Hematopoietic multipotent progenitor cell treated with erythropoietin and hydrocortisone succinate and interleukin-3 and kit ligand, for 17 days (in vitro differentiated cells): ENCODE measurements at places on chromosomes 1 and 21.

- no peak for DNase-seq
Observed at GRCh38 chr1:119808491-119808890, 2.8 kb downstream of the REG4 start.

DNA sequence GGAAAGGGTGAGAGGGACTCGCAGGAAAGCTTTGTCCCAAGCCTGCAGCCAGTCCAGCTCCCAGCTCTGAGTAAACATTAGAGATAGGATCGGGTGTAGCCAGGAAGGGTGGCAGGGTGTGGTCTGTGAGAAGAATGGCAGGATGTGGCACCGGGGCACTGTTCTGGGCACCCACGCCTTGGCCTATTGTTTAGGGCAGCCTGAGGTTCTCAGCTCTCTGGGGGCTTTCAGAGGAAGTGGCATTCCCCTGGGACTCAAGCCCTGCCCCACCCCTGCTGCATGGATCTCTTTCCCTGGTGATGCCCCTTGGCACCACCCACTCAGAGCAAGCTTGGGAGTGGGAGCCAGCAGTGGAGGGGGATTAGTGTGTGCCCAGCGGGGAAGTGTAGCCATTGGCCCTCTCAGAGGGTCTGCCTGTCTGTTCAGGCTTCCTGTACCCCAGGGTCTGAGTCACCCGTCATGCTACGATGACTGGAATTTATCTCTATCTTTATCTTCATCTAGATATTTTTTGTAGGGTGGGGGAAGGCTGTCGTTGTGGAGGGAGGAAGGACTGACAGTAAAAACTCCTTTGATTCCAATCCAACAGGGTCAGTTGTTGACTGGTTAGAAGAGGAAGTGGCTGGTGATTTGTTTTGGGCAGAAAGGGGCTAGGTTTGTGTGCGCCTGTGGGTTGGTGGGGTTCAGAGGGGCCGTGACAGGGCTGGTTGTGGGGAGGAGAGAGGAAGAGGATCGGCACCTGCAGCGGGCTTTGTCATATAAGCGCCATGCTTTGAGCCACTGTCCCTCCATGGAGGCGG lies 31.6 kb downstream of the SOX13 start:
- DNase-seq = no peak

DNA sequence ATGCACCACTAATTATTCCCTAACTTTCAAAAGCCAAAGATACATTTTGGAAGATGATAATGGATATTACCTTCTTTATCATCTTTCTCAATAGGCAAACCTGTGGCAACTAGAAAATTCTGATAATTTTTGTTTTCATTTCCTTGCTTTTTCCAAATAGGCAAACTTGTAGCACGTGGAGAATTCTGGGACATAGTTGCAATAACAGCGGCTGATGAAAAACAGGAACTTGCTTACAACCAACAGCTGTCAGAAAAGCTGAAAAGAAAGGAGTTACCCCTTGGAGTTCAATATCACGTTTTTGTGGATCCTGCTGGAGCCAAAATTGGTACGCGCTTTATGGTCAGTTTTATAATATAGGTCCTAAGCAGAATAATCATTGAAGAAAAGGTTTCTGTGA lies 1.5 kb downstream of the FPGT start:
- DNase-seq = peak; percentile 19

DNA sequence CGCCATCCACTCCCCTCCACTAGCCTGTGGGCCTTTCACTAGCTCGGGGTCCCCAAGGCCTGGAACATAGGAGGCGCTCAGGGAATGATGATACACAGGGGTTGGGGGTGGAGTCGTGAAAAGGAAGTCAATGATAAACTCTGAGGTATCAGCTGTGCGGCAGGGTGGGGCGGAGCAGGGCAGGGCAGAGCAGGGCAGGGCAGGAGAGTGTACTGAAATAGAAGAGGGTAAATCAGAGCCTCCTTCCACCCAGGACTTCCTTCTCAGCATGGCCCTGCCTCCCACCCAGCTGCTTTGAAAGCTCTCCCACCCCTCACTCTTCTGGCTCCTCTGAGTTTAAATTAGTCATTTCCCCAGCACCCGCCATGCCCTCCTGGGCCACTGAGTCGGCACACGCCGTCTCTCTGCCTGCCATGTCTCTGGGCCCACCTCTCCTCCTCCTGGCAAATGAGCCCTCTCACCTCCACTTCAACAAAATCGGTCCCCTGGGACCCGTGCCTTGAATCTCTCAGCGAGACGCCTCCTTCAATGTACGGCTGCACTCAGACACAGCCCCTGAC lies 16.9 kb downstream of the CAPZB start:
- DNase-seq = no peak

DNA sequence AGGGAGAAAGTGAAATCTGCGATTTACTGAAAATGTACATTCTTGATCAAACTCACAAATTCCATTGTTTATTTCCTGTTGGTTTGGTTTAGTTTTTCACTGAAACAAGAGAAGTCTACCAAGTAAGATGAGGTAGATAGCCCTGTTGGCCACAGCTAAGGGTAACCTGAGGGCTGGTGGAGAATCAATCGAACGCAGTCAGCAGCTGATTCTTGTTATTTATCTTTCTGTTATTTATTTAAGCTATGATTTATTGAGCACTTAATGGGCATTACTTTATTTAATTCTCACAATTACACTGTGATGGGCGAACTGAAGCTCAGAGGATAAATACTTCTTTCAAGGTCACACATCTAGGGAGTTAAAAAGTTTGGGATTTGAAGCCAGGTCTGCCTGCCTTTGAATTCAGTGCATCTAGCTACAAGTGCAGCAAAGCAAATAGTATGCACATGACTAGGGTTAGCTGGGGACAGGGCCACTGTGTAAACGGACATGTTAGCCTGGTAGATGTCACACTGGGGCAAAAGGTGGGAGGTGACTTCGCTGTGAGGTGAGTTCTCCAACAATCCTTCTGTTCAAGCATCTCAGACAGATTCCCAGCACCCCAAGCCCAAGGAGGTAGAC lies 106.5 kb upstream of the GADD45A start:
- DNase-seq = no peak

- no peak for DNase-seq
Observed at GRCh38 chr1:224343679-224344078, 13.0 kb upstream of the CNIH4 start.

DNA sequence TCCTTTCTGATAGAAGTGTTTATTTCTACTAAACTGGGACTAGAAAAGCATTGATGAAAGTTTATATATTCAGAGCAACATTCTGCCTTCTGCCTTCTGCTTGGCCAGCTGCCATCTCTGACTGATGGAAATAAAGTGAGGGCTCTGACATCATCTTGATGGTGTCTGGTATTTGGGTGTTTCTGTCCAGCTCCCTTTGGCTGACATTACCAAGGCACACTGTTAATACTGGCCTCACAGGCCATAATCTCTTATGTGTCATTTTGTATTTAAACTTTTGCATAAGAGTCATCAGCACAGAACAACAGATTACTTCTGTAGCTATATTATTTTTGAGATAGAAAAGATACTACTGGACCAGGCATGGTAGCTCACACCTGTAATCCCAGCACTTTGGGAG lies 216.9 kb downstream of the RYR2 start:
- DNase-seq = no peak

DNA sequence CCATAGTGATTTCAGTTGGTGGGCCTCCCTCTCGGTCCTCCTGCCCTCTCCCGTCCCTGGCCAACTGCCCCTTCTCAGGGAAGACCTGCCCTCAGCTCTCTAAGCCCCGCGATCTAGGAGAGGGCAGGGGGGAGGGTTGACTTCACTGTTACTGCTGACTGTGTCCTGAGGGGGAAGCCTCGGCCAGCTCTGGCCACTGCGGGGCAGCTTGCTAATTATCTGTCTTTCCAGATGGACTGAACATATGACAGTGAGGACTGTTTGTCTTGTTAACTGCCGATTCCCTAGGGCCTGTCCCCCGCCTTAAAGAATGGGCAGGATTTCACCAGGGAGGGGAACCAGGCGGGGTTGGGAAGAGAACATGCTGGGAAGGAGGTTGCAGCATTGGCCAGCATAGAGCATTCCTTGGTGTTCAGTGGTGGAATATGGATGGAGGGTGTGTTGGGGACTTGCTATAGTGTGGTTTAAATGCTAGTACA lies 22.9 kb downstream of the NIPAL3 start:
- no peak for DNase-seq

DNA sequence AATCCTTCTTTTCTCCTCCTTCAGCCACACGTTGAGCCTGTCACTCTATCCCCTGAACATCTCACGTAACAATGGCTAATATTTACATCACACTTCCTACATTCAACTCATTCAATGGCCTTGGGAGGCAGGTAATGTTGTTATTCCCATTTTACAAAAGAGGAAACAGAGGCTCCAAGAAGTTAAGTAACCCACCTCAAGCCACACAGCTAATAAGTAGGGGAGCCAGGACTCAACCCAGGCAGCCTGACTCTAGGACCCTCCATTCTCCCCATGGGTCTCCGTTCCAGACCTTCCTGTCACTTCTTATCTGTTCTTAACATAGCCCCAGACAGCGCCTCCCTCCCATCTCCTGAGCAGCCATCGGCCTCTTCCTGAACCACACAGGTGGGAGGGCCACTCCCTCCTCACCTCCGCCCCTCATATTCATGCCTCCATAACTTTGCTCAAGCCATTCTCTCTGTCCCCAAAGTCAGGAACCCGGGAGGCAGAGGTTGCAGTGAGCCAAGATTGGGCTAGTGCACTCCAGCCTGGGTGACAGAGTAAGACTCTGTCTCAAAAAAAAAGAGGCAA lies 2.2 kb downstream of the PADI4 start:
- DNase-seq = no peak

DNA sequence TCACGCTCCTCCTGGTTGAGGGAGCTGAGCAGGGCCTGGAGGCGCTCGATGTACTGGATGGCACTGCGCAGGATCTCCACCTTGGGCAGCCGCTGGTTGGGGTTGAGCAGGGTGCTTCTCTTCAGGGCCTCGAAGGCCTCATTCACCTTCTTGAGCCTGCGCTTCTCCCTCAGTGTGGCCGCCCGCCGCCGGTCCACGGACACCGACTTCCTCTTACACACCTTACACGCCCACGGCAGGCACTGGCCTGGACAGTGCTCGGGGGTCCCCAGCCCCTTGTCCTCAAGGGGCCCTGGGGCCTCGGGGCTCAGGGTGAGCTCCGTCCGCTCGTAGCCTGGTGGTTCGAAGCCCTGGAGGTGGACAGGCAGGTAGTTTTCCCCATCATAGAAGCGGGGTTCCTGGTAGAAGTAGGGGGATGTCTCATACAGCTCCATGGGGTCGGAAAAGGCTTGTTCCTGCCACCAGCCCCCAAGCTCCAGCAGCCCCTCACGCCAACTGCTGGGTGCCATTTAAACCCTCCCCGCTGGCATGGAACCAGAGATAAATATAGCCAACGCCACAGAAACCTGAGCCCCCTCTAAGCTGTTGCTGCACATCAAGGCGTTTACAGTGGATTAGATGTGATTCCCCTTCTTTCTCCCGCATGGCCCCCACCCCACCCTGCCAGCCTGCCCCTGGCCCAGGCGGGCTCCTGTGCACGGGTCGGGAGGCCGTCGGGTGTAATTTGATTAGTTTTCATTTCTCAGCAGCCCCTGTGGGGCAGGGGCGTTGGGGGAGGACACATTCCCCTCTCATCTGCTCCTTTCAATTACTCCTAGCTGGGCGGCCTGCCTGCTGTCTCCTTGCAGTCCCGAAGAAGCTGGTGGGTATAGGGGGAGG lies at the start of gene MYOG:
Gene MYOG, minus strand, starts transcription at position 485 of the 879 bp plus-strand sequence. Its CDS starts 51 bp downstream, at position 434.
- no peak for DNase-seq

- no peak for DNase-seq
Observed at GRCh38 chr21:40602080-40602479, 244.9 kb downstream of the DSCAM start.

- DNase-seq = no peak
Observed at GRCh38 chr1:8632102-8632501, 185.3 kb downstream of the RERE start.

DNA sequence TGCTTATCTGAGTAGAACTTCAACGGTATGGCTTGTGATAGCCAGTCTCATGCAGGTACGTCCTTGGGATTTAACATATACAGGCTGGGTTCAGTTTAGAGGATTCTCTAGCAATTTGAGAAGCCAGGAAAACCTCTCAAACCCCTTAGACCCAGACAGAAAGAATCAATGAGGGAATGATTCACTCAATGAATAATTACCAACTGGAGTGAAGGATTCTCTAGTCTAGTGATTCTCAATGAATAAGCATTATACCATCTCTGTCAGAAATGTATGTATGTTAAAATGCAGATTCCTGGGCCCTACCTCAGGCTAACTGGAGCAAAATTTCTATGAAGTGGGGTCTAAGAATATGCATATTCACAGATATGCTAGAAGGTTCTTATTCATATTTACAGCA lies 54.5 kb upstream of the APP start:
- DNase-seq = no peak

GRCh38 chr1:7185721-7186120 lies 400.5 kb downstream of the CAMTA1 start:
- DNase-seq = no peak

GRCh38 chr1:226649780-226650179 lies 89.3 kb downstream of the ITPKB start:
- no peak for DNase-seq

DNA sequence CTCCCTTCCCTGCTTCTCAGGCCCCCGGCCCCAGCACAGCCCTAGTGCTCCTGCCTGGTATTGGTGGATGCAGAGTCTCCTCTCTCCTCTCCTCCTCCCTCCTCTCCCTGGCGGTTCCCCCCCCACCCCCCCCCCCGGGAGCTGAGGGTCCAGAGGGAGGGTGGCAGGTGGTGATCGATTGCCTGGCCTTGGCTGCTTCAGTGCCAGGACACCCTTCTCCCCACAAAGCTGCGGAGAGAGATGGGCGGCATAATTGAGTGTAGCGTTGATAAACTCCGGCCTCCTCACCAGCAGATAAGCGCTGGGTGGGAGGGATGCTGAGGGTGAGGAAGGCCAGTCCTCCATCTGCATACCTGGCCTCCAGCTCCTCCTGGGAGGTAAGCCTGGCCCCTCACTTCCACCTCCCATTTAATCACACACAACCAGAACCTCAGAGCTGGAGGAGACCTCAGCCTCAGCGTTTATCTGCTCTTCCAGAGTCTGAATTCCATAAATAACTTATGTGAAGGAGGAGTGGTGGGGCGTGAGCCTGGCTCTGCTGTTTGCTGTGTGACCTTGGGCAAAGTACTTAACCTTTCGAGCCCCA lies 60.8 kb downstream of the LRRN2 start:
- DNase-seq = no peak

DNA sequence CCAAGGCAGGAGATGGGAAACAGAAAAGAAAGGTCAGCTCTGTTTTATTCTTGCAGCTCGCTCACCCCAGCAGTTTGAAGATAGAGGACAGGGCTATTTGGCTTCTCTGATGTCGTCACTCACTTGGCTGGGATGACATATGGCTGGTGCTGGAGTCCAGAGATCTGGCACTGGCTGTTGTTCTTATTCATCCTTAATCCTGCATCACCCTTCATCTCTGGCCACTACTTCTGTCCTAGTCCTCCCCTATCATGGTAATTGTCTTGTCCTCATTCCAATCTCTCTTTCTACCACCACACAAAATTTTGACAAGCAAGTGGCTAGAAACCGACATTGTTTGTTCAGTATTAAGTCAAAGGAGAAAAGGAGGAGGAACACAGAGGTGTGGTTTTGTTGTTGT lies 103.8 kb upstream of the PDE4B start:
- no peak for DNase-seq

DNA sequence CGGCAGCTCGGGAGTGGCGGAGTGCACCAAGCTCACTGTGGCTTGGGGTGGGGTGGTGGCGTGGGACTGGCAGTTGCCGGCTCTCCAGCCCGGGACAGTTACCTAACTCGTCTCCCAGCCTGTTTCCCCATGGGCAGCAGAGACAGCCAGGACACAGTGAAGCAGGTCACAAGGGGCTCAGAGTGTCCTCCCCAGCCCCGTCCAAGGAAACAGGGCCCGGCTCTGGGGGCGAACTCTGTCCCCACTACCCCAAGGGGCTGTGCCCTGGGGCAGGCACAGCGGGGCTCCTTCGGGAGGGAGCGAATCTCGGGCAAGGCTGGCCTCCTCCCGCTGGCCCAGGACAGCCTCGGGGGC lies 759 bp downstream of the GPR157 start:
- no peak for DNase-seq
